ENCODE measurements at places on chromosomes 1 and 21.

- DNase-seq, result no peak
Measured at GRCh38 chr1:6419397-6419803, 319 bp downstream of the HES2 start.

DNA sequence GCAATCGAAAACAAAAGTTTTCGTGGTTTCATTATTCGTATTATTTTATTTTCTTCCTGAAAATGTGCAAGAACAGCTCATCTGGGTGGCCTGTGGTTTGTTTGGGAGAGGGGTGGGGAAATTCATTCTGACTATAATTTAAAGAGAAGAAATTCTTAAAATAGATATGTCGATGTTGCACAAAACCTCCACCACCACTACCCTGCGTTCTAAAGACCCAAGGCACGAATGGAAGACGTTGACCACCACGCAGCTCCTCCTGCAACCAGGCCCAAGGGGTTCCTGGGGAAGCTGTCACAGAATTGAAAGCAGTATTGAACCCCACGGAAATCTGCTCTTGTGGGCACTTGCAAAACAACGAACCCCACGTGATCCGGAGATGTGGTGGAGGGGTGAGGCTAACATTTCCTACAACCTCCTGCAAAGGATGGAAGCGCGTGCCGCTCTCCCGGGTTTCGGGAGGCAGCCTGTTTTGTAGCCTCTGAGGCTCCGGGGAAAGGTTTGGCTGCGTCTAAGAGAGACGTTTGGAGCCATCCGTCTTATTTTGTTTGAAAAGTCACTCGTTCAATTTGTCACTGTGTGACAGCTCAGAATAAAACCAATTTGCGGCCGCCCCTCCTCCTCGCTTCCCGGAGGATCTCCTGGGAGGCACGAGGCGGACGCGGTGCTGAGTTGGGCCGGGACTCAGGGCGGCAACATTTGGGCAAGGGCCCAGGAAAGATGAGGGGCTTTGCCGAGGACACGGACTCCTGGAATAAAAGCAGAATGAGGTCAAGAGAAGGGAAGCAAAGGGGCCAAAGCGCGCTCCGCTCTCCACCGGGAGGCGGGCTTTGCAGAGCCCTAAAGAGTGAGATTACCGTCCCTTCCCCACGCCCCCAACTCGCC, 810 bp upstream of the HLX start:
- no peak for DNase-seq

GRCh38 chr1:245871915-245872314, 635.2 kb downstream of the SMYD3 start:
- DNase-seq, result no peak

GRCh38 chr1:224182057-224182865, 779 bp upstream of the DEGS1 start:
- no peak for DNase-seq

DNA sequence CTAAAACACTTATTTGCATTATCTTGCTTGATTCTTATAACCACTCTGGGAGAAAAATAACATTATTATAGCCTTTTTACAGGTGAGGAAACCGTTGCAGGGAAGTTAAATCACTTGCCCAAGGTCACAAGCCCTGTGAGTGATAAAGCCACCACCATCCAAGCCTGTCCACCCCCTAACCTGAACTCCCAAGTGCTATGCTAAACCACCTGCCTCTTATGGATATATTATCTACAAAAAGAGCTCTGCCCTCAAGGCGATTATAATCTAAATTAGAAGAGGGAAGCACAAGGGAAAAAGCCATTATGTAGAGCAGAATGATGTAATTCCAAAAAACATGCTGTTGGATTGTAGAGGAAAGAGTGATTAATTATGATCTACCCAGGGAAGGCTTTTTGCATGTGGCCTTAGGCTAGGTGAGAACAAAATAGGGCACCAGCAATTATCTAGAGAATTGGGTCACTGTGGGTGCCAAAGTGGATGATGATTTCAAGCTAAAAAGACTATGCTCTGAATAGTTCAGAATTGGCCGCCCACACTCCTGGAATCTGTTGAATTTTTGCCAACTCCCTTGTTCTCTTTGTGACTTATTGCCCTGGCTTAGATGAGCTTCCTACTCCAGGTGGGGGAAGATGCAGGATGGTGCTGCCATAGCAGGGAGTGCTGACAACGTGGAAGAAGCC, 205.3 kb downstream of the FGGY start:
- DNase-seq, result no peak

DNA sequence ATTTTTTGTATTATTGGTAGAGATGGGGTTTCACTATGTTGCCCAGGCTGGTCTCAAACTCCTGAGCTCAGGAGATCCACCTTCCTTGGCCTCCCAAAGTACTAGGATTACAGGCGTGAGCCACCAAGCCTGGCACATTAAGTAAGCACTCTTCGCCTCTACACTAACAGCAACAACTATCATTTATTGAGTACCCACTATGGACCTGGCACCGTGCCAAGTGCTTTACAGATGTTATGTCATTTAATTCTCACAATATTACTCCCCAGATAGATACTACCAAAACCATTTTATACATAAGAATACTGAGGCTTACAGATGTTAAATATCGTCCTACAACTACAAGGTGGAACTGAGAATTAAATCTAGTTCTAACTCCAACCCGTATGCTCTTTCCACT, 50.1 kb downstream of the TUT4 start:
- DNase-seq, result no peak

- DNase-seq, result no peak
Measured at GRCh38 chr1:65717815-65718454, 74.8 kb upstream of the PDE4B start.

DNA sequence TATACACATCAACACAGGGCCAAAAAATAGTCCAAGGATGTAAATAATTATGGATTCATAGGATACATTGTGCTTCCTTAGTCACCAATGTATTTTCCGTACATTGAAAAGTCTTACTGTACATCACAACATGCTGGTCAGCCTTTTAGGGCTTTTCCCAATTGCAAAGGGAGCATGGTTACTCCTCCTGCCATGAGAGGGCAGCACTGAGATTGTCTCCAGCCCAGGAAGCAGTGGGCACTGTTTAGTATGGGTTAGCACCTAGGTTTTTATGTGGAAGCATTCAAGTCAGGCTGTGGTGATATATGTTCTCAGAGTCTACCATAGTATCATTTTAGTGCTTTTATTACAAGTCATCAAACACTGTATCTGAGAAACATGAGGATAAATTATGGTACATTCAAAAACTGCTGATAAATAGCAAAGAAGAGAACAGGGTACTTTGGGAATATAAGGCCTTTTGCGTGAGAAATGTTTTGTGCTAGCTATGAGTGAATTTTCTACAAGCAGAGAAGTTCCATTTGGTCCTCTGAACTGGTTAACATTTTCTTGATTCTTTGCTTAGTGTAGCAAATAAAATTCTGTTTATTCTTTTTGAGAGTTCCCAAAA, 34.0 kb downstream of the ST6GALNAC5 start:
- no peak for DNase-seq

- DNase-seq, result no peak
Measured at GRCh38 chr21:15212206-15212605, 147.4 kb upstream of the NRIP1 start.

DNA sequence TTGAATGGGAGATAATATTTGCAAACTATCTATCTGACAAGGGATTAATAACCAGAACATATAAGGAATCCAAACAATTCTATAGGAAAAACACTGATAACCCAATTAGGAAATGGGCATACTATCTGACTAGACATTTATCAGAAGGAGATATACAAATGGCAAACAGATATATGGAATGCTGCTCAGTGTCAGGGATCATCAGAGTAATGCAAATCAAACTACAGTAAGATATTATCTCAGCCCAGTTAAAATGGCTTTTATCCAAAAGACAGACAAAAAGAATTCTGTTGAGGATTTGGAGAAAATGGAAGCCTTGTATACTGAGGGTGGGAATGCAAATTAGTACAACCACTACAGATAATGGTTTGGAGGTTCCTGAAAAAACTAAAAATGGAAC, 758.0 kb upstream of the B3GALT2 start:
- DNase-seq, result no peak

DNA sequence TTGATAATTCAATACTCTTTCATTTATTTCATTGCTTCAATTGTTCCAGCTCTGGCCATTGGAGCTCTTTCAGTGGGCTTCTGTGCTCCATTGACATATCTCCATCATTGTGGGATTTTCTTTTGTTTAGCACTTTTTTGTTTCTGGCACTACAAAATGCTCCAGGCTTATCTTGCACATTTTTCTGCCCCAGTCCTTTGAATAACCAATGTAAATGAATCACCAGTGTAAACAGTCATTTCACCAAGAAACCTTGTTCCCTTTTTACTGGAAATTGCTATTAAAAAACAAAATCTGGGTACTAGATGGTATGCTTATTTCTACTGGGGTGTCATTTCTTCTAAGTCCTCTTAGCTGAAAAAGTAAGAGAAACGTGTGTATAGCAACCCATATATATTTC, 173.0 kb upstream of the LYPLAL1 start:
- no peak for DNase-seq

DNA sequence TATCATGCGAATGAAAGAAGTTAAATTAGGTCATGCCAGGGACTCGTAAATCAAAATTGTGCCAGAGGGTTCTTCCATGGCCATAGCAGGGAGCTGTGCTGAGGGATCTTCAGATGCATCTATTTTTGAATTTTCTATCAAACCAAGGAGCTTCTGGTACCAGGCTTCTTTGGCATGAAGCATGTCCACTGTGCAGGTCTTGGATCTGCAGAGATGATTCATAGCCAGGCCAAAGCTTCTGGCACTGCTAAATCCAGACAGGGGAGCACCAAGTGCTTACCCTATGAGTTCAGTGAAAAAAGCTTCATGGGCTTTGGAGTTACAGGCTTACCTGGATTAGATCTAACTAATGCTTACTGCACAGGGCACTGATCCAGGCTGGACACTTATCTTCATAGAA, 154.2 kb upstream of the DAB1 start:
- DNase-seq, result no peak

DNA sequence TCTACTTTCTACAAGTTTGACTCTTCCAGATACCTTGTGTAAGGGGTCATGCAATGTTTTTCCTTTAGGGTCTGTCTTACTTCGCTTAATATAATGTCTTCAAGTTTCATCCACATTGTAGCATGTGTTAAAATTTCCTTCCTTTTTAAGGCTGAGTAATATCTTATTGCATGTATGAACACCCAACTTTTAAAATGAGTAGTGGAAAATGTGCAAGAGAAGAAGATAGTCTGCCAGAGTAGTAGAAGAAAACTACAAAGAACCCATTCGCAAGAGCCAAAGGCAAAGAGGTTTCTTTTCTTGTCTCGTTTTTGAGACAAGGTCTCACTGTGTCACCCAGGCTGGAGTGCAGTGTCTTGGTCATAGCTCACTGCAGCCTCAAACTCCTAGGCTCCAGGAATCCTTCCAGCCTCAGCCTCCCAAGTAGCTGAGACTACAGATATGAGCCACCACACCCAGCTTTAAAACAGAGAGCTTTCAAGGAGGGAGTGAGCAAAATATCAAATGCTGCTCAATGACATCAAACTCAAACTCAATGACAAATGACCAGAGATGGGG, 9.4 kb downstream of the IL23R start:
- no peak for DNase-seq

- DNase-seq, result no peak
Measured at GRCh38 chr1:75632350-75632949, 21.5 kb upstream of the SLC44A5 start.

- DNase-seq, result no peak
Measured at GRCh38 chr1:28675924-28676257, 7.3 kb downstream of the GMEB1 start.

DNA sequence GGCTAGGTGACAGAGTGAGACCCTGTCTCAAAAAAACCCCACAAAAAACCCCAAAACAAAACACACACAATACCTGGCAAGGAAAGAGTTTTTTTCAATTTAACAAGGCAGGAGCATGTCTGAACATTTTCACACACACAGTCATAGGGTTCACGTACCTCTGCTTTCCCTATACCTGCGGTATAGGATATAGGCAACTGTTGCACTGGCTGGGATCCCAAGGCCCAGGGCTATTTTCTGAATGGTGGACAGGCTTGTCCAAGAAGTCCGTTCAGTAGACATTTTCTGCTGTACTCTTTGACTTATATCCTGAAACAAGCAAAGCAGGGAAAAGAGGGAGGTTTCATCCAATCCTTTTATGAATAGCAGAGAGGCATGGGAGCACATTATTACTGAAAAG, 7.6 kb downstream of the TDRKH start:
- no peak for DNase-seq

- no peak for DNase-seq
Measured at GRCh38 chr1:116226017-116226416, 114.8 kb downstream of the MAB21L3 start.

GRCh38 chr1:39569034-39569433, 7.6 kb downstream of the PABPC4 start:
- no peak for DNase-seq

DNA sequence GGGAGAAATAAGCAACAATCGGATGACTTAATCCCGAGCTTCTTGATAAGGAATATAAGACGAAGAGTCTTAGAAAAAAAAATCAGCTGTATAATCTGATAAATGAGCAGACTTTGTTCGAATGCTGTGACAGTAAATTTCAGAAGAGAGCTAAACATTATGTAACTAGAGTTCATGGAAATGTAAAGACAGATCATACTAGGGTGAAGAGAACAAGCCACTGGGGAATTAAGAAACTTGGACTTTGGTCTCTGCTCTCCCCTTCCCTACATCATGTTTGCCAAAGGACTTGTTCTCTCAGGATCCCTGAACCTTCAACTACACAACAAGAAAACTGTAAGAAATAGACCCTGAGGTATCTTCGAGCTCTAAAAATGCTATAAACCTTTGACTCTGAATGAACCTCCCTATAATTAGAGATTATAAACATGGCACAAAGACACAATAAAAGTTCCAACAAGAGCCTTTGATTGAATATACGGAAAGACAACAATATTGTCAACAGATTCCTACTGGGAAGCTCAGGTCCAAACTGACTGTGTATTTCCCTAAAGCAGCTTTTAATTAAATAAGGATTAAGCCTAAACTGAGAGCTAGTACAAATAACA, 27.5 kb downstream of the FRRS1 start:
- DNase-seq, result no peak

- DNase-seq, result no peak
Measured at GRCh38 chr1:113217447-113218208, 144.6 kb downstream of the LRIG2 start.

DNA sequence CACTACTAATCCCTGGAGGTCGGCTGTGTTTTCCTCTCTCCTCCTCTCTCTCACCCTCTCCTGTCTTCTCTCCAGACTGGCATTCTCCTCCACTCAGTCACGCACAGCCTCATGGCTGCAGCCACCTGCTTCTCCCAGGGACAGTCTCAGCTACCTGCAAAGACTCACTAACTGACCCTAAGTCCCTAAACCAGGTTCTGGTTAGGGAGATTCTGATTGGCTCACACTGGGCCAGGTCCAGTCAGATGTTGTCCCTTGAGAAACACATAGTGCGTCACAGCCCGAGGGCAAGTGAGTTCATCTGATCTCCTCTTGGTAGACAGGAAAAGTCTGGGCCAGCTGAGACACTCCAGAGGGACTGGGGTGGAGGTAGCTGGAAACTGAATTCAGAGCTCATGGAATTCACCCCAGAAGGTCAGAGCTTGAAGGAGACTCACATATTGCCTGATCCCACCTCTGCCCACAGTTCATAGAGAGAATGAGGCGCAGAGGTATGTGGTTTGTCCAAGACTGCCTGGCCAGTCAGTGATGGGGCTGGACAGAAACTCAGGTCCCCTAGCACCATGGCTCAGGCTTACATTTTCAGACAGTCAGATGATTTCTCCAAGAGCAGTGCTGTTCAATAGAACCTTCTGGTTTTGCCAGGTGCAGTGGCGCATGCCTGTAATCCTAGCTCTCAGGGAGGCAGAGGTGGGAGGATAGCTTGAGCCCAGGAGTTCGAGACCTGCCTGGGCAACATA, 40.4 kb upstream of the RPL11 start:
- no peak for DNase-seq

- no peak for DNase-seq
Measured at GRCh38 chr1:14737561-14738094, 139.1 kb downstream of the KAZN start.

- no peak for DNase-seq
Measured at GRCh38 chr1:60903591-60903990, 178.8 kb upstream of the NFIA start.

Measured in stimulated activated CD4-positive, alpha-beta T cell treated with anti-CD3 and anti-CD28 coated beads, Interleukin-1b, Interleukin-23, amount 100 ng/mL, for 1 hour (primary cell).